ENCODE measurements at places on chromosomes 6 and 20.

GRCh38 chr20:46826343-46826984 lies 68.2 kb upstream of the EYA2 start:
- DNase-seq = no peak

- DNase-seq = no peak
Observed at GRCh38 chr6:143223895-143224294, 163.2 kb downstream of the AIG1 start.

GRCh38 chr6:105120570-105120969 lies 59.2 kb downstream of the POPDC3 start:
- DNase-seq = no peak

- DNase-seq = no peak
Observed at GRCh38 chr6:144423167-144423566, 138.0 kb downstream of the UTRN start.

DNA sequence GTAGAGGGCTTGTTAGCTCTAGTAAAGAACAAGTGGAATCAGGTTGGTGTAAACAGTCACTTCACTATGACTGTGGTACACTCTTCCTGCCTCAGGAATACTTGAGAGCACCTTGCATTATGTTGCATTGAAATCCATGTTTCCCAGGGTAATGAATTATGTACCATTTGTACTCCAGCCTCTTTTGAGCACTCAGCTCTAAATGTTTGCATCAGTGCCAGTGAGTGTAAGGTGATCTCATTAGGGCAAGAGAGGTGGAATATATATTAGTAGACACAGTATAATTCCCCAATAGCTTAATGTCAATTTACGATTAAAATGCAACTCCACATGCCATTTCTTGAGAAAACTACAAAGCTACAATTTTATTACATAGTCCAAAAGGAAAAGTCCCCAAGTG lies 319.6 kb upstream of the POU3F2 start:
- no peak for DNase-seq

DNA sequence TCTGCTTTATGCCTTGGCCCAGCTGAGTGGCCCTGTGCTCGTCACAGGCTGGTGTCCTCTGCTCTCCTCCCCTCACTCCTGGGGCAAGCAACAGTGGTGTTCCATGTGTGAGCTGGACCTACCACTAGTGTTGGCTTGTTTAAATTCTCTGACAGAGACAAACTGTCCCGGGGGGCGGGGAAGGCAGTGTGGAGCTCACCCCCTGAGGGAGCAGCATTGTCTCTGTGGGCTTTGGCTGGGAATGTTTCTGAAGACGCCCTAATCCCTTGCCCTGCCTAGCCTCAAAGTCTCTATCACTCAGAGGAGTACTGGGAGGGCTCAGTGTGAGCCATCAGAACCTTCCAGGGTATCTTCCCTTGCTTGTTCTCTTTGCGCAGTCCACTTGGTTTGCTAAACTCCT lies 5.2 kb upstream of the VEGFA start:
- DNase-seq = no peak

- peak; percentile 65 for DNase-seq
Observed at GRCh38 chr6:135088818-135089809, 34.5 kb upstream of the HBS1L start.

GRCh38 chr6:127201321-127201720 lies 65.3 kb upstream of the RNF146 start:
- no peak for DNase-seq

GRCh38 chr6:167428664-167429333 lies 103.9 kb downstream of the TTLL2 start:
- peak; percentile 29 for DNase-seq

DNA sequence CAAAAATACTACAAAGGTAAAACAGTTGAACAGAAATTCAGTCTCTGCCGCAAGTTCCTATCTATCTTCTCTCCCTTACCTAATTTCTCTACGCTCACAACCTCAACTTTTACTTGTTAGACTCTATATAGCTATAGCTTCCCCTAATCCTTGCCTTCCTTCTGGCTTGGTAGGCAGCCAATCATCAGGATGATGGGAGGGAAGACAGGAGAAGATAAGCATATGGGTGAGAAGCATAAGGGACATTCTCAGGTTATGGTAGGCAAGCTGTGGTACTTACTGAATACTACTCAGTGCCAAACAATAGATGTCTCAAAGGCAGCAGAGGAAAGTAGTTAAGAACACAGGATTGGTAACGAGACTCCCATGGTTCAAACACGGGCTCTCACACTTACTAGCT lies 7.8 kb downstream of the CCNC start:
- no peak for DNase-seq

DNA sequence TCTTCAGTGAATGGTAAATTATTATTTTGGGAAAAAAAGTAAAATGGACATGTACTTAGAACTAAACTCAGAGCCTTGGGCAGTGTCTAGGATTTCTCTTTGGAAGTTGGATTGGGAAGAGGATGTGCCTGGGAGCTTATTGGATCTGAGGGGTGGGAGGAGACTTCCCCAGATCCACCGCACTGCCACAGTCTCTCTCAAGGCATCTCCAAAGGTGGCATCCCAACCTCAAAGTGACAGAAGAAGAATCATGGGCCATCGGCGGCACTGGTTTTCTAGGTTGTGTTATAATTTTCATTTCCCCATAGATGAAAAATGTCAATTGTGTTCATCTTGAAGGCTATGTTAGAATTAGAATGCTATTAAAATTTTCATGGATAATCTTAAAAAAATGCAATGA lies 66.8 kb upstream of the CD93 start:
- DNase-seq = no peak

DNA sequence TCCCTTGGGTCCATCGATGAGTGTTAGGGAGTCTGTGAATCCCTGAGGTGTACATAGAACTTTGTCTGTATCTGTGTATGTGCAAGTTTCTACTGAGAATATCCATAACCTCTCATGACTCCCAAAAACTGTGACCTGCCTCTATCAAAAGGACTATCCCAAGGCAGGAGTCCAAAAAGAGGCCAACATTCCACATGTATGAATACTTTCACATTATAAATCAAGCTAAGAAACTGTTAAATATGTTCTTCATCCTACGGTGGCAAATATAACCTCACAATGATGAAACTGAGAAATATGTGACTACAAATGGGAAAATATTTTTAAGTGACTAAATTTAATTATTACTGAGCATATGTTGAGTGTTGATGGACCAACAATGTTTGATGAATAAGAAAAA lies 16.1 kb upstream of the STX11 start:
- no peak for DNase-seq

DNA sequence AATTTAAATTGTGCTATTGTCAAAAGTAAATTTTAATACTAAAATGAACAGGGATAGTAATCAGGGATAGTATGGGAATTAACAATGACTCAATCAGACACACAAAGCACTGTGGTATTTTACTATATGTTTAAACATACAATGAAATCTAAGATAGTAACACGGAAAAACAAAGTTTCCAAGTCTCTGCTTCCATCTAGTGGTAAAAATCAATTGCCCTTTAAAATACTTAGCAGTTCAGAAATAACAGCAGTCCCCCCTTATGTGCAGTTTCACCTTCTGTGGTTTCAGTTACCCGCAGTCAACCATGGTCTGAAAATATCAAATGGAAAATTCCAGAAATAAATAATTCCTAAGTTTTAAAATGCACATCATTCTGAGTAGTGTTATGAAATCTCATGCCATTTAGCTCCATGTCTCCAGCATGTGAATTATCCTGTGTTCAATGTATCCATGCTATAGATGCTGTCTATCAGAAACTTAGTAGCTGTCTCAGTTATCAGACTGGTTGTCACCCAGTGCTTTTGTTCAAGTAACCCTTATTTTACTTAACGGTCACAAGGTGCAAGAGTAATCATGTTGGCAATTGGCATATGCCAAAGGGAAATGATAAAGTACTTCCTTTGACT lies 58.5 kb downstream of the AHI1 start:
- no peak for DNase-seq

- peak; percentile 80 for DNase-seq
Observed at GRCh38 chr6:157756708-157757429, 66.2 kb upstream of the SNX9 start.

DNA sequence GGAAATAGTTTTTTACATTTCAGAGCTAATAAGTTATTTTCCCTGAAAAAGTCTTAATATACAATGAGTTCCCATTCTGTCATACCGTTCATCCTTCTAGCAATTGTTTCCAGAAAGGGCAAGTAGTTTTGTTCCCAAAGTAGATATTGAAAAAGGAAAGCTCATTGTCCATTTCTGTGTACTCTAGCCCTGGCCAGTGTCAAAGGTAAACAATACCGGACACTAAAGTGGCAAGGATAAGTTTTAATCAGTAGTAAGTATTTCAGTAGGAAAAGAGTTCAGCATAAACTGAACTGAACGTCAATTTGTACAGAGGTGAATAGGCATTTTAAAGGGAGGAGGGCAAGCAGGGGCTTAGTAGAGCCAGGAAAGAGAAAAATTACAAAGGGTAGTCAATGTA lies 43.5 kb upstream of the CALHM6 start:
- DNase-seq = no peak

DNA sequence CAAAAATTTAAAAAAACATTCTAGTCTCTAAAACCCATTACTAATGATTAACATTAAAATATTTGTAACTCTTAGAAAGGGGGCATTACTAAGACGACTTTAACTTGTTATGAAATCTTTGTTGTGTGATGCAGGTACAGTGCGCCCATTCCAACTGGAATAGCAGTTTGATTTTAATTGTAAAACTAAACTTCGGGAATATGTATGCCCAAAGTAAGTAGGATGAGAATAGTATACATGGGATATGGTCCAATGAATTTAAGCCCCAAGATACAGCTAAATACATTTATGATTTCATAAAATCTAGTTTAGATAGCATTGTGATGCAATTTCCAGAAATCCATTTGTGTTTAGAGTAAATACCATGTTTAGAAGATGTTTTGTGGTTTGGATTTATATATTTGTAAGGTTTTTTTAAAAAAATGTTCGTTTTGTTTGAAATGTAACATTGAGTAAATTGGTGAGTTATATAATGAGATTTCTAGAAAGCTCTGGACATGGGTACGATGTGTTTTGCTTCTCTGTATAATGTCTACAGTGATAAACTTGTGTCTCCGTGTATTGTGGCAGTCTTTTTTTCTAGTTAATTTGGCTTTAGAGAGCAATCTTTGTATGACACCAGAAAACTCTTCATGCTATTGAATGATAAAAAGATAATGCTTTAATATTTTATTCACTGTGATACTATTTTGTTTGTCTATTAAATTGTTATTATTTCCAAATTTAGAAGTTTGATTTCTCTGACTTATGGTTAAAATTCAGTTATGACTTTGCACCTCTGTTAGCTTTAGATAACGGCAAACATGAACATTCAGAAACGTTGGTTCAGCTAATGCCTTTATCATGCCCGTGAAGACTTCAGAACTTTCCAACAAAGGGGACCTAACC lies 54.8 kb downstream of the RNF182 start:
- DNase-seq = no peak

DNA sequence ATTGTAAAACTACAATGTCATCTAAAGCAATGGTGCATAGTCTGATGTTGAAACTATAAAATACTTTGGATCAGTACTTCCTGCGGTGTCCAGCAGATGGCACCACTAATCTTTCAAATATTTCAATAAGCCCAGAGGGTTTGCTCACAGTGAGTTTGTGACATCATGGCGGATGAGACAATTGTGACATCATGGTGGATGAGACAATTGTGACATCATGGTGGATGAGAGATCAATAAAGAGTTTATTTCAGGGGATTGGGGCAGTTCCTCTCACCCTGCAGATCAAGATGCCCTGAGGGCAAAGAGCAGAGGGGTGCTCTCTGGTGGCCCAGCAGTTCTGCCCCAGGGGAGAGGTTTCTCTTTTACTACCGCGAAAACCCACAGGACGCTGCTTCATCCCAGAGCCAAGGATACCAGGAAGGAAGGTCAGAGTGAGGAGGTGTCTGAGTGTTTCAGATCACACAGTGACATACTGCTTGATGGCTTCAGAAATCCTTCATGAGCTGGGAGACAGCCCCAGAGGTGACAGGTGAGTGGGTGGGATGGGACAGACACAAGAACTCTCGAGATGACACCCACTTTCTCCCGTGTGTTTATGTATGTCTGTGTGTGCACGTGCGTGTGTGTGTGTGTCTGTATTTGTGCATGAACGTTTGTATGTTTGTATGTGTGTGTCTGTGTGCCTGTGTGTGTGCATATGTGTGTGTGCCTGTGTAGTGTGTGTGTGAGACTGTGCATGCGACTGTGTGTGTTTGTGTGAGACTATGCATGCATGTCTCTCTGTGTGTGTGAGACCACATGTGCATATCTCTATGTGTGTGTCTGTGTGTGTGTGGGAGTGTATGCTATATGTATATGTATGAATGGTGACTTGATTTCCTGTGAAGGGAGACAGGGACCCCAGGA lies 7.3 kb upstream of the ULBP2 start:
- DNase-seq = peak; percentile 72

DNA sequence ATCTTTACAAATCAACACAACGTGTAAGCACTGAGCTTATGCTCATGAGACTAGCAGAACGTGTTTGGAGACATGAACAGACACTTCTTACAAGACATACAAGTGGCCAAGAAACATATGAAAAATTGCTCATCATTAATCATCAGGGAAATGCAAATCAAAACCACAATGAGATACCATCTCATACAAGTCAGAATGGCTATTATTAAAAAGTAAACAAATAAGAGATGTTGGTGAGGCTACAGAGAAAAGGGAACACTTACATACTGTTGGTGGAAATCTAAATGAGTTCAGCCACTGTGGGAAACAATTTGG lies 327.9 kb upstream of the SOX4 start:
- DNase-seq = no peak

GRCh38 chr6:54898767-54899166 lies 52.2 kb downstream of the FAM83B start:
- no peak for DNase-seq

GRCh38 chr20:5172167-5172601 lies 45.4 kb downstream of the CDS2 start:
- no peak for DNase-seq

DNA sequence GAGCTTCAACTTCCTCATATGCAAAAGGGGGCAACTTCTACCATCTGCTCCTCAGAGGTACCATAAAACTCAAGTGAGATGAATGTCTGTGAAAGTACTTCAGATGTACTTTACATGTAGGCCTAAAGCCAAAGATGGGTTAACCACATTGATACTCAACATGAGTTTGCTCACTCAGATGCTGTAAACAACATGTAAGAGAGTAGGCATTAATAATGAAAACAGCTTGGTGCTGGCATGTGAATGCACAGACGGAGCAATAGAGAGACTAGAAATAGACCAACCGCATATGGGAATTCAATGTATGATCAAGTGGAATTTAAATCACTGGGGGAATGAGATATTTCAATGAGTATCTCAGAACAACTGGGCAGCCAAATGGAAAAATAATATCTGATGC lies 143.8 kb upstream of the CDYL start:
- no peak for DNase-seq

DNA sequence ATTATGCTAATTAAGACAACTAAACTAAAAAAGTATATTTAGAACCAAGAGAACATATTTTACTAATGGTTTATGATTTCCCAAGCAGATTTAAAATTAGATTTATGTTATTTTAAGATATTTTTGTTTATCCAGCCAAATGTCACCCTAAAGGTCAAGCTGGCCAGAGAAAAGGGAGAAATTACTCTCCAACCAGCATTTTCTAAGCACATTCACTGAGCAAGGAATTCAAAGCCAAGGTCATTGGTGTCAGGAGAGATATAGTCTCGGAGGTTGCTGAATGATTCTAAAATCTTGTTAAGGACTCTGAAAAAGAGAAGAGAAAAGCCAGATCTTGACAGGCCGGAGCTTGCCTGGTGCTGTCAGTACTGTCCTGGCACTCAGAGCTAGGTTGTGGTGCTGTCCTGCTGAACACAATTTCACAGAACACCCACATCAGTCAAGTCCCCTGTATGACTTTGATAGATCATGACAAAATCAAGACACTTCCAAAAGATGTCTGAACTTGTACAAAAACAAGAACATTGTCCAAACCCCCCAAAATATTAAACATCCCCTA lies 222.3 kb upstream of the SMLR1 start:
- DNase-seq = no peak

Measured in CD4-positive, alpha-beta memory T cell (primary cell).